ENCODE measurements at places on chromosomes 4 and X.

GRCh38 chr4:85368932-85369331 lies 106.0 kb upstream of the ARHGAP24 start:
- DNase-seq = no peak

- no peak for DNase-seq
These were observed 152.7 kb upstream of the ZIC3 start for GRCh38 chrX:137413190-137413589.

DNA sequence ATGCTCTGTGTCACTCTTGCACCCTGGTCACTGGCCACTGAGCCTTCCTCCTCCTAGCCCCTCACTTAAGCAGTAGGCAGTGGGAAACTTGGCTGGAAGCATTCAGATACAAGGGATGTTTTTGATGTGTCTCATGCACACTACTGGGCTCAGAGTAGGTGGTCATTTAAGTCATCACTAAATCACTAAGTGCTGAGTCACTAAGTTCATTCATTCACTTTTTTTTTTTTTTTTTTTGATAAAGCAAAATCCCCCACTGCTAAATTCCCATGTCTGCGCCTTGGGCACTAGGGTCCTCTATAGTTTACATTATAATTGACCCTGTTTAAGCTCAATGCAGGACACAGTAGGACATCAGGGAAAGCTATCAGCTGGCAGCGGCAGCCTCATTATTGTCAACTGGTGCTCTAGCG lies 182.4 kb upstream of the MBNL3 start:
- DNase-seq = no peak

DNA sequence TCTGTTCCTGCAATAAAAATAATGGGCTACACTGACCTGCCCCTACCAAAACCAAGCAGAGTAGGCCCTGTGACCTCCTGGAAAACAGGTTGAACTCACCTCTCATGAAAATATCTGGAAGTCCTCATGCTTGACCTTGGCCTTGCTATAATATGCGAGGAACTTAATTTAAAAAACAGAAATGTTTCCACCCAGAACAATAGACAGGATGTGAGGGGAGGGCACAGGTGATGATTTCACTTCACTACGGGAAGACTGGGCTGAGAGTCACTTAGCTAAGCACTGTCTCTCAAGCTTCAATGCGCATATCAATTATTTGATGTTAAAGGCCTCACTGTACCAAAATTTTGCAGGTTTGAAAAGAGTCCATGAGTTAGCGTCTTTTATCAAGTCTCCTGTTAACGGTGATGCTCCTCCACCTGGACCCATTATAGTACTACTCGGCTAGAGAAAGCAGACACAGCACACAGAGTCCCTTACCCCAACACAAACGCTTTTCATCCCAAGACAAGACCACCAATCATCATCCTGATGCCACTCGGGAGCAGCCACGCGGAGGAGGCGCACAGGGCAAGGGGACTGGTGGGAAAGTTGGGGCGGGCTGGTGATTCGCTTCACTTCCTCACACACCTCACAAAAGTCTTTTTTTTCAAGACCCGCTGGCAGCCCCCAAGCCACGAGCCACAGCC lies 25.9 kb downstream of the ZNF721 start:
- no peak for DNase-seq
